ENCODE measurements at places on chromosomes 4 and X. TPM values are rescaled to one million over a fixed set of nuclear protein-coding genes. Genes with fewer than 3 reads are reported as not detected.

Gene MCF2
- polyA plus RNA-seq = 0.08 TPM

Gene PPEF1
- polyA plus RNA-seq = 0.58 TPM

Gene MUC7
- not detected for polyA plus RNA-seq

Gene UXT
- polyA plus RNA-seq = 237 TPM

Gene UGT2B11
- polyA plus RNA-seq = not detected

Gene TRAM1L1
- polyA plus RNA-seq = not detected

Gene DCLK2
- polyA plus RNA-seq = not detected

Gene DRD5
- polyA plus RNA-seq = not detected

Gene FAM9B
- polyA plus RNA-seq = not detected

Gene MFAP3L
- polyA plus RNA-seq = not detected

Gene PDGFC
- polyA plus RNA-seq = not detected

Gene UGT8
- polyA plus RNA-seq = 0.50 TPM

Gene ARHGAP4
- 81.6 TPM for polyA plus RNA-seq

Gene SATL1
- polyA plus RNA-seq = not detected

Gene CYLC1
- polyA plus RNA-seq = not detected

Gene CXCL1
- polyA plus RNA-seq = not detected

Gene HSFX4
- polyA plus RNA-seq = not detected

Gene CLDN34
- polyA plus RNA-seq = not detected

Gene KIT
- not detected for polyA plus RNA-seq

Gene VSIG4
- polyA plus RNA-seq = not detected

Gene XG
- not detected for polyA plus RNA-seq

Gene ZNF518B
- 5.8 TPM for polyA plus RNA-seq

Gene SLC6A14
- not detected for polyA plus RNA-seq

Gene CDX4
- not detected for polyA plus RNA-seq

Gene SLC9B1
- 2.3 TPM for polyA plus RNA-seq

Gene TCEAL5
- polyA plus RNA-seq = not detected

Gene ADGRG2
- 0.18 TPM for polyA plus RNA-seq

Gene SPANXN3
- polyA plus RNA-seq = not detected

Gene SLC26A1
- 0.83 TPM for polyA plus RNA-seq

Gene TDO2
- polyA plus RNA-seq = 0.24 TPM

Gene PITX2
- polyA plus RNA-seq = not detected

Gene KIAA1210
- not detected for polyA plus RNA-seq

Gene CENPVL2
- polyA plus RNA-seq = not detected

Gene RWDD4
- polyA plus RNA-seq = 37.8 TPM

Gene ADH7
- not detected for polyA plus RNA-seq

Gene EDNRA
- 0.28 TPM for polyA plus RNA-seq

Gene ZFYVE28
- polyA plus RNA-seq = 0.14 TPM

Gene TLR3
- not detected for polyA plus RNA-seq

Gene C1GALT1C1
- polyA plus RNA-seq = 25.9 TPM

Gene MAGEE2
- polyA plus RNA-seq = not detected

Gene SUPT20HL1
- not detected for polyA plus RNA-seq

Gene BCOR
- 11.1 TPM for polyA plus RNA-seq

Gene GC
- polyA plus RNA-seq = not detected

Gene EGF
- 0.15 TPM for polyA plus RNA-seq

Gene VEGFC
- not detected for polyA plus RNA-seq

Gene S100G
- 0.33 TPM for polyA plus RNA-seq

Gene TLR2
- not detected for polyA plus RNA-seq

Gene RNF128
- not detected for polyA plus RNA-seq

Gene PCDH7
- polyA plus RNA-seq = not detected

Gene SCML1
- polyA plus RNA-seq = 0.83 TPM

Gene GPRASP1
- 0.10 TPM for polyA plus RNA-seq

Gene OTUD5
- 21.6 TPM for polyA plus RNA-seq

Gene CCNQ
- 27.4 TPM for polyA plus RNA-seq

Gene CYBB
- polyA plus RNA-seq = 6.9 TPM

Gene OCIAD2
- 124 TPM for polyA plus RNA-seq

Gene ABCB7
- polyA plus RNA-seq = 16.8 TPM

Gene C4orf36
- polyA plus RNA-seq = 0.84 TPM

All from GM12878 (cell line).